Immature natural killer cell (primary cell): ENCODE measurements at places on chromosomes 7 and 10.

- no peak for DNase-seq
These were observed 52.2 kb downstream of the UNC5B start for GRCh38 chr10:71264345-71265200.

- DNase-seq = no peak
These were observed 67.3 kb downstream of the VWA2 start for GRCh38 chr10:114306116-114306973.

DNA sequence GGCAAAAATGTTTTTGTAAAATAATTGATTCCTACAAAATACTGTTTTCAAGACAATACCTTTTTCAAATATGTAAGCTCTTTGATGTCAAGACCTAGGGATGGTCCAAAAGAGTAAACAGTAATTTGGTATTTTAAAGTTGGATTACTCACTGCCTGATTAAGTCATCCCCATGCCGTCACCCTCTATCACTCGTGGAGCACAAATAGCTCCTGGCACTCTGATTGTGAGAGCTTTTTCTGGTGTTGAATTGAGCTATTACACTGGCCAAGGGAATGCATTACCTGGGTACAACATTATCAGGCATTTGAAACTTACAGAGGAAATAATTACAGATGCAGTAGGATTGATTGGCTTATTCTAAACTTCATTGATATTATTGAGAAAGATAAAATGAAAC is 231.9 kb upstream of the GRM3 start:
- DNase-seq = no peak

DNA sequence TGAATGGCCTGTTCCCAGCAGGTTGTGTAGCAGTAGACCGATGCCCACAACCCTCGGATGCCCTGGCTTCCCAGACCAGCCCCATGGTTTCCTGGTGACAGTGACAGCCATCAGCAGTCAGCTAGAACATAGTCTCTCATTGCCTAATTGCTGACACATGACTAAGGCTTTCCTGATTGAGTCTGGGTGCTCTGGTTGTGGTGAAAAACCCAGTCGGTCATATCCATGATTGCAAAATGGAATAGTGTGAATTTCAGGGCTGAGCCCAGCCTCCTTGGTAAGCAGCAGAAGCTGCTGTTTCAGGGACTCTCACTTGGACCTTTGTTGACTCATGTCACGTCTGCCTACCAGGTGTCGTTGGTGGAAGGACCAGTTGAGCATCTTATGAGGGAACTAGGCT is 36.6 kb downstream of the POR start:
- no peak for DNase-seq

- DNase-seq = no peak
These were observed 107.0 kb upstream of the PALS2 start for GRCh38 chr7:24466168-24466768.

- no peak for DNase-seq
These were observed 94.3 kb upstream of the PDE1C start for GRCh38 chr7:32164341-32164996.

DNA sequence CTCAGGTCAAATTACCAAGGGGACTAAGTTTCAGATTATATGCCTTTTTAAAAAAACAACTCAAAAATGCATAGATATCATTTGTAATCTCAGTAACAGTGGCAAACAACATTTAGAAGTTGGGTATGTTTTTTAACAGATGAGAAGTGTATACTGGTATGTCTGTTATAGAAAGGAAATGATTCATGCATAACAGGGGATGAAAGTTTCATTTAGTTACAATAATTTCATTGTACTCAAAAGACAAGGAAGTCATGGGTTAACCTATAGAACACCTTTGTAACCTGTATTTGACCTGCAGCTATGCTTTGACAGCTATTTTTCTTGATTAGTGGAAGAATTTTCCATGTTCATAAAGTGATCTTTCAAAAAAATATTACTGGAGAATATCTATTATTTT is 35.4 kb upstream of the FAM133B start:
- no peak for DNase-seq

- DNase-seq = no peak
These were observed 114.1 kb downstream of the POU6F2 start for GRCh38 chr7:39091774-39092173.

GRCh38 chr7:91520645-91521044 is 256.4 kb downstream of the FZD1 start:
- DNase-seq = no peak

DNA sequence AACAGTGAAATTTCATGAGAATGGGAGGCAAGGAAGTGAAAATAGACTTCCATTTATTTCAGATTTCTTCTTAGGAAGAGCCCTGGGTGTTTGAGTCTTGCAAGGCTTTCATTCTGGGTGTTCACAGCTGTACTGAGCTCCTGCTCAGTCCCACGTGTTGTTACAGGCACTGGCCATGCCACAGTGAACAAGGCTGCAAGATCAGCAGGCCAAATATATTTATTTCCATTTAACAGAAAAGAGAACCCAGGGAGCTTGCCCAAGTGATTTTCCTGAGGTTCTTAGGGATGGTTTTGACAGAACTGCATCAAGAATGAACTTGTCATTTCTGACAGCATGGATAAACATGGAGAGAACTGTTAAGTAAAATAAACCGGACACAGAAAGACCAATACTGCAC is 54.5 kb upstream of the CD36 start:
- DNase-seq = no peak

DNA sequence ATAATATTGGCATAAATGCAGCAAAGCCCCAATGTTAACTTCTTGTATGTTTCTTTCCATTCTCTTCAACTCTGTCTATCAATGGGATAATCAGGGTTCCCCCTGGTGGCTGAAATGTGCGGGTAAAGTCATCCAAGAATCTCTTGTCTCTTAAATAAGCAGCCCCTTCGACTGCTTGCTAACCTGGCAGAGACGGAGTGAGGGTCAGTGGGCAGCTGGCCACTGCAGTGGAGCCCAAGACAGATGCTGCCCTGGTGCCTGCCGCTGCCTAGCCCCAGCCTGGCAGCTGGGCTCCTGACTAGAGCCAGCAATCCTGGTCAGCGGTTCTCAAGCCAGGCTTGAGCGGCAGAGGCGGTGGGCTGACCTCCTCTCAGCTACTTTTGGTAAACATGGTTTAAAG is 248.9 kb downstream of the COBL start:
- no peak for DNase-seq

DNA sequence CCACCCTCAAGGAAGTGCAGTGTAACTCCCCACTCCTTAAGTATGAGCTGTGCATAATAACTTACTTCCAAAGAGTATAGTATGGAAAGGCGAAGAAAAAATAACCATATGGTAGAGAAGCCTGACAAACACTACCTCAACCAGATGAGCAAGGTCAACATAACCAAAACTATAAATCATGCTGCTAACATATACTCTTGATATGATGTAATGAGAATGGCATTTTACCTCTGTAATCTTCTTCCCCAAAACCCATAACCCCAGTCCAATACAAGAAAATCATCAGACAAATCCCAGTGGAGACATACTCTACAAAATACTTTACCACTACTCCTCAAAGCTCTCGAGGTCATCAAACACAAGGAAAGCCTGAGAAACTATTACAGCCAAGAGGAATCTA is 15.8 kb downstream of the OSBPL3 start:
- DNase-seq = no peak

GRCh38 chr7:148155826-148156225 is 434.7 kb upstream of the C7orf33 start:
- no peak for DNase-seq

GRCh38 chr10:43138757-43139241 is 554 bp downstream of the CSGALNACT2 start:
- peak; percentile 65 for DNase-seq

GRCh38 chr7:27302590-27302989 is 60.0 kb downstream of the EVX1 start:
- no peak for DNase-seq

- DNase-seq = no peak
These were observed 425.2 kb upstream of the VSTM2A start for GRCh38 chr7:54116956-54117355.

DNA sequence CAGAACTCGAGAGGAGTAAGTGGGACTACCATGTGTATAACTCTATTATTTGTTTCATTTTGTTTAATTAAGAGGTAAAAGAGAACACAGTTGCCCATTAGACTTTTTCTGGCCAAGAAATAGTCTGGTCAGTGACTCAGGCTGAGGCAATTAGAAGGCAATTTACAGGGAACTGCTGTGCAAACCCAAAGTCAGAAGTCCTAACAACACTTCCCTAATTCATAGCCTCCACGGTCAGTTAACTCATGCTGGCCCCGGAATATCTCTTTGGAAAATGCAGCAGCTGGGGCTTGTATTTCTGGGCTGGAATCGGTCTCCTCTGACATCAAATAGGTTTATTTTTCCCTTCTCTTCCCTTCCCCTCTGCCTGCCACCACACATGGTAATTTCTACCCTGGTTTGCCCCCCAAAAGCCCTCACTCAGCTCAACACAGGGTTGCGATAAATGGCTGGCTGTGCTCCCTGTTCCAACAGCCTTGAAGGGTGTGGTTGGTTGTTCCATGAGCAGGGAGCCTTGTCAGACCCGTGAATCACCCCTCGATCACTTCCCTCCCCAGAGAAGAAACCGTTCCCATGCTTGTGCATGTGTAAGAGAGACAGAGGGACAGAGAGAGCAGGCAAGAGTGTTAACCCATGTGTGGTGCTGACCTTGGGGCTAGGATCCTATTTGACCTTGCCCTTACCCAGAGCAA is 5.3 kb downstream of the SH3PXD2A start:
- DNase-seq = no peak

- DNase-seq = no peak
These were observed 18.5 kb upstream of the UBE3C start for GRCh38 chr7:157120181-157120580.

DNA sequence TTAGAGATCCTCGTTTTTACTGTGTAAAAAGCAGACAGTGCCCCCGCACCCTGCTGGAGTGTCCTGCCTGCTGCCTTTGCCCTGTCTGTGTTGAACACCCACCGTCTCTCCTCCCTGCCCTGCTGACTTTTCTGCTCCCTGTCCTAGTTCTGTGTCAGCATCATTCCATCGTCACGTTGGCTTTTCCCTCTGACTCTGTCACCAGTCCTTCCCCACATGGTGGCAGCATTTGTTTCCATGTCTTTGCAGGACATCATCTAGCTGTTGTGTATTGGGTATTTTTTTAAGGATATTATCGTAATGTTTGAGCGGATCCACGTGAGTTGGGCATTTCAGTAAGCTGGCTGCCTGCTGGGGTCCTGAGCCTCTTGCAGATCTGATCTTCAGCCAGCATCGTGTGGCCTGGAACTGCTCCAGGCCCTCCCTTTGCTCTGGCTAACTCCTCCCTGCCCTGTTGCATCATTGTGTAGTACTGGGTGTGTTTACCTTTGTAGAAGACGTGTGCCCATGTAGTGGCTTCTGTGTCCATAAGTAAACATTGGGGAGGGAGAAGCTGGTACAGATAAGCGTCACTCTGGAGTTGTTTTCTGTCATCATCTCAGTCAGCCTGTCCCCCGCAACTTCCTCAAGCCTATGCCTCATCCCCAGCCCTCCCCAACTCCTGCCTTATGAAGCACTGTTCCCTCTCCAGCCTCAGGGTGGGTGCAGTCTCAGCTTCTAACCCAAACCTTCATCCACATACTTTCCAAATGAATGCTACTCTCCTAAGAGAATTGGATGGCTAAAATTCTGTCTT is 44.3 kb downstream of the TRRAP start:
- no peak for DNase-seq

- DNase-seq = no peak
These were observed 7.6 kb downstream of the CPA2 start for GRCh38 chr7:130274296-130274695.

GRCh38 chr7:97026715-97027426 is 2.2 kb upstream of the DLX5 start:
- DNase-seq = no peak

- no peak for DNase-seq
These were observed 118.8 kb upstream of the UNC5B start for GRCh38 chr10:71093531-71093930.

GRCh38 chr7:6365451-6365850 is 82.3 kb downstream of the DAGLB start:
- no peak for DNase-seq

DNA sequence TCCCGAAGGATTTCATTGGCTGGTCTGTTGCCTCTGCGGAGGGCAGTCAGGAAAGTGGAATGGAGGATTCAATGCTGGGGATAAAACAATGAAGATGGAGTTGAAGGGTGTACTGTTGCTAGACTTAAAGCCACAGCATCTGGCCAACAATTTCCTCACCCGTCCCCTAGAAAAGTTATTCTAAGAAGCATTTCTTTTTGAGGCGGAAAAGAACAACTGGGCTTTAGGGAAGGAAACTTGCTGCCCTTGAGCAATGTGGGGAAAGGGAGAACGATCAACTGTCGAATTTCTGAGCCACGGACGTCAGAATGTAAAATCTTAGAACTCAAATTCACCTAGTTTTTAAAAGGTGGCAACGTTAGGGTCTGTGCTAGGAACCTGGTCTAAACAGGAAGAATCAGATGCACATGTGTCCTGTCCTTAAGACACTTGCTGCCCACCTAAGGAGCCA is 664 bp downstream of the FMC1 start:
- no peak for DNase-seq

- no peak for DNase-seq
These were observed 112.0 kb downstream of the NT5C2 start for GRCh38 chr10:103080891-103081581.

DNA sequence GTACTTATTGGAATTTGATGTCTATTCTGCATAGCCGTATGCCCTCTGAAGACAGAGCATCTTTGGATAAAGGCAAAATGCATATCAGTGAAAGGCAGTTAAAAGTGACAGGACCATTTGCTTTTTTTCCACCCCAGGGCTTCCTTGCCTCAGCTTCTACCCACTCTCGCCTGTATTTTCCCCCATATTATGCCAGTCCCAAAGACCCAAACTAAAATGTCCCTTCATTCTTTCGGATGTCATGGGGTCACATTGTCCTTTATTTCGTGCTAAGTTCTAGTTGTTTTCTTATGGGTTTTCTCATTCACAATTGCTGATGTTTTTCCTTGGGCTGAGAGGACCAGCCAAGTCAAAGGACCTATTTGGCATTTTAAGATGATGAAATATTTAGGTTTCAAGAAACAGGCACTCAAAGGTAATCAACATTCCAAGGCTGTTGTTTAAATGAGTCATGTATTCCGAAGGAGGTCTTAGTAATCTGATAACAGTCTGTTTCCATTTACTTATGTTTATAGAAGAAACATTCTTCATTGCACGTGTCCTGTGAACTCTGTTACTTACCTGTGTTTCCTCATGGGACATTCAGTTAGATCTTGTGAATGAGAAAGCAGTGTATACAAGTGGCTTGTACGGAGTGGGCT is 74.1 kb downstream of the DNAH11 start:
- DNase-seq = no peak
